Stimulated activated CD4-positive, alpha-beta T cell treated with anti-CD3 and anti-CD28 coated beads, Interleukin-12 subunit alpha, Interleukin-12 subunit beta, amount 100 ng/mL, for 48 hours (primary cell): ENCODE measurements at places on chromosomes 7 and 10.

DNA sequence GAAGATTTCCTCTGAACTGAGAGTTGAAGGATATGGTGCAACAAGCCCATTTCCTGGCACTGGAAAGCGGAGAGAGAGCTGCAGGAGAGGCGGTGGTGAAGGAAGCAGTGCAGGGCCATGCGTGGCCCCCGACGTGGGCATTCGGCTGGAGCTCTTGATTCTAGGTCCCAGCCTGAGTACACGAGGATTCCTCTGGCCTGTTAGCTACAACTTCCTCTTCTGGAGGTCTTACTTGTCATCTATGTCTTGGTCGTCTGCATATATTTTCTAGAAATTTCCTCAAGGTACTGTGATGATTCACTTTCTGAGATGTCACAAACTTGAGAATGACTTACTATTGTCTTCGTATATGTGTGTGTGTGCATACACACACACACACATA lies 59.2 kb upstream of the JAZF1 start:
- peak; percentile 2 for DNase-seq

GRCh38 chr7:105808703-105809590 lies 67.5 kb downstream of the ATXN7L1 start:
- peak; percentile 82 for DNase-seq

DNA sequence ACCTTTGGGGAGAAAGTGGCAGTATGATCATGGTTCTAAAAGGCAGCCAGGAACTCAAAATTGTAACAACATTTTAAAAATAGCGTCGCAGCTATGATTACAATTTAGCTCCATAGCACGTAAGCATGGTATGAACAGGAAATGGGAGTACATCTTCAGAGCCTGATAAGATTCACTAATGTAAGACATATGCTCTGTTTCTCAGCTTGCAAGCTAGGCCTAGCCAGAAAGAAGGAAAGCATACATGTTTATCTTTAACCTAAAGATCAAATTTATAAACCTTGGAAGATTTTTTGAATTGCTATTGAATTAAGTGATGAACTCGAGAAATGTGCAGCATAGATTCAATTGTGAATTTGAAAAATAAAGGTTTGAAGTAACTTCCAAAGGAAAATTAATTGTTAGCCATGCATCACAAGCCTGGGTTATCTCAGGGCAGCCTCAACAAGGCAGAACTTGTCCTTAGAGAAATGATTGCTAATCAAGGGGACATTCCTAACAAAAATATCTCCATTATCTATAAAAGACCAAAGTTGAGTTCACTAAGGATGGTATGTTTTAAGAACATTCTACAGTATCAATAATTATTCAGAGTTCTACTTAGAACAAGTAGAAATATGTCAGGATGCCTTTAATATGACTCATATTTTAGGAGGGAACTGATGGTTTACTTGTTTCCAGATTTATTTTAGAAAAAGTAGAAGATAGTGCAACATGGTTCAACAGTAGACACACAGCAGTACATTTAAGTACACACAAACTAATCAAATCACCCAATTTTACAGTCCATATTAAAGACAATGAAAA lies 38.8 kb upstream of the SEPTIN7 start:
- no peak for DNase-seq

DNA sequence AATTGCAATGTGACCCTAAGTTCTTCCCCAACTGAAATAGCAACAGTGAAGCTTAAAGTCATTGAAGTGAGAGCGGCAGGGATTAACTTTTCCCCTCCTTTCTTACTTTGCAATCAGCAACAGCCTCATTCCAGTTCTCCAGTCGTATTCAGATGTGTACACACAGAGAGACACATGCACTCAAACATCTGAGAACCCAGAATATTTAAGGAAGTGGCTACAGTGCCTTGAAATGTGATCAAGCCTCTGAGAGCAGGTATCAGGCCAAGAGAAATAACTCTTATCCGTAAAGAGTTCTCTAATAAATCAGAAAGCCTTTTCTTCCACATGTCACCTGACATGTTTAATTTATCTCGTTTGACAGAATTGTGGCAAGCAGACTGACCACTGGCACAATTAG lies 388.9 kb upstream of the NPVF start:
- DNase-seq: no peak

- DNase-seq: no peak
Measured at GRCh38 chr10:111316722-111317212, 239.9 kb downstream of the ADRA2A start.

DNA sequence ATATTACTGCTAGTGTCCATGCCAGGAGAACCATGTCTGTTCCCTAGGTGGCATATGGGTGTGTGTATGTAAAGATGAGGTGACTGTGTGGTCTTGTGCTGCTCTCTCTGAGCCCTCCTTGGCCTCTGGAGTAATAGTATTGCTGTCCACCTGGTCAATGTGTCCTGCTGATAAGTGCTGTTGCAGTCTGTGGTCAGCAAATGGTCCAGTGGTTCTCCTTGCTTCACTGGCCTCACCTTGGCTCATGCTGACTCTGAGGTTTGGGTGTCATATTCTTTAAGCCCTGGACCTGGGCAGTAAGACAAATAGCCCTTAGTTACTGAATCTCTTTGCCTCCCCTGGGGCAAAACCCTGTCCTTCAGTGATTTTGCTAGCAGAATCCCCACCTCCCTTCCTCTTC lies 56.8 kb downstream of the TPST1 start:
- DNase-seq: no peak
